Natural killer cell (primary cell): ENCODE measurements at places on chromosomes 5 and 9.

- DNase-seq = no peak
Observed at GRCh38 chr5:155696362-155696761, 630.6 kb upstream of the SGCD start.

DNA sequence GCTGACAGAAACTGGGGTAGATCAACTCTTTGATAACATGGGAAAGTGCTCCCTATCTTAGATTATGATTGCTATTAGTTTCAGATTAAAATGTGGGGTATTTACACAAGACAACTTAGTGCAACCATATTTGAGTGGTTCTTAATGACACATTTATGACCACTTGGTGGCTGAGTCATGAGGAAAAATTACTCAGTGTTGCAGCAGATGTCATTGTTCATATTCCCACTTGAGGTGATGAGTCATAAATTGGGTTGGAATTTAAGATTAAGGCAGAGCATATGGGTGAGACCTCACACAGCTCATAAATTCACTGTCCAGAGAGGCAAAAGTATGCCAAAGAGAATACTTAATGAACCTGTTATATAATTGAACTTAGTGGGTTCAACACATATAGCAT lies 408.3 kb downstream of the DMRT2 start:
- DNase-seq = no peak

GRCh38 chr5:50301756-50302155 lies 139.3 kb downstream of the EMB start:
- no peak for DNase-seq

GRCh38 chr5:30867711-30868110 lies 325.8 kb upstream of the CDH6 start:
- DNase-seq = no peak

DNA sequence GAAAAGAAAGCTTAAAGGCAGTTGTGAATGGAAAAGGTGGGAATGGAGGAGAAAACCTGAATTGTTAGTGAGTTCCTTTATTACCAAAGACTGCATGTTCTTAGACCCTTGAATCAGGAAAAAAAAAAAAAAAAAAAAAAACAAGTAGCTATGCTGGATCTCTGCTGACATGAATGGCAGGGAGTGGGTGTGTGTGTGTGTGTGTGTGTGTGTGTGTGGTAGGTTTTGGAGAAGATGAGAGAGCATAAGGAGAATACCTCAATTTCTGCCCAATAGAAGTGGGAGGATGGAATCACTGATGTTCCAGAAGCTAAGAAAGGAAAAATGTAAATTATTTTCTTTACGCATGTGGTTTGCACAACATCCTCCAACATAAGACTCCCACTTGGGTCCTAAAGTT lies 25.5 kb upstream of the NR4A3 start:
- no peak for DNase-seq

DNA sequence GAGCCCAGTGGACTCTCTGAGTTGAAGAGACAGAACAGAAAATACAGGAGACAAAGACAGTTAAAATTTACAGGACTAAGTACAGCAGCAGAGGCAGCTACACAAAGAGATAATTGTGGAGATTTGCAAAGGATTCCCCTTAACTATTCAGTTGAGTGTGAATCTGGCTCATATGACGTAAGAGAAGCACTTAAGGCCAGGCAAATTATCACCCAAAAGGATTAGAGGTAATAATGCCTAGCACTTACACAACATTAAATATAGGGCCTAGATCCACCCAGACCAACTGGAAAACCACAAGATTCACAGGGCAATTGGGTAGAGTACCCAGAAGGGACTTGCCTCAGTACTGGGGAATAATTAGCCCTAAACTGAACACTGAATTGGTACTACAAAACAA lies 41.3 kb downstream of the ADAMTS6 start:
- DNase-seq = no peak

GRCh38 chr5:152437866-152438265 lies 32.8 kb upstream of the NMUR2 start:
- no peak for DNase-seq

GRCh38 chr9:137825324-137825989 lies 52.1 kb upstream of the CACNA1B start:
- DNase-seq = no peak

- no peak for DNase-seq
Observed at GRCh38 chr5:76038212-76038611, 45.0 kb upstream of the SV2C start.

DNA sequence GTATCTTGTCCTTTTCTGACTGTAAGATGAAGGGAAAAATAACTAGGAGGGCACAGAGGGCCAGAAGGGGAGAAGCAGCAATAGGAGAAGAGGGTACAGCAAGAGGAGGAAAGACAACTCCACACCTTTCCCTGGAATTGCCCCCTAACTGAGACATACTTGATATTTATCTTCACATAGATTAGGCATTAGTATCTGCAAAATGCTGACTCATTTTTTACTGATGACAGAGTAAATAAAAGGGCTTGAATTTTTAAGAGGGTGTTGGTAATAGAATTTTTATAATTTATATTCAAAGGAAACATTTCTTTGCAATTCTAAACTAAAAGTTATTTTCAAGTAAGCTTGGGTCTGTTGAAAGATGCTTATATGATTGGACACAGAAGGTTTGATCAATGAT lies 86.8 kb upstream of the PRRC1 start:
- no peak for DNase-seq

GRCh38 chr9:120724757-120725400 lies 10.6 kb upstream of the MEGF9 start:
- DNase-seq = no peak

DNA sequence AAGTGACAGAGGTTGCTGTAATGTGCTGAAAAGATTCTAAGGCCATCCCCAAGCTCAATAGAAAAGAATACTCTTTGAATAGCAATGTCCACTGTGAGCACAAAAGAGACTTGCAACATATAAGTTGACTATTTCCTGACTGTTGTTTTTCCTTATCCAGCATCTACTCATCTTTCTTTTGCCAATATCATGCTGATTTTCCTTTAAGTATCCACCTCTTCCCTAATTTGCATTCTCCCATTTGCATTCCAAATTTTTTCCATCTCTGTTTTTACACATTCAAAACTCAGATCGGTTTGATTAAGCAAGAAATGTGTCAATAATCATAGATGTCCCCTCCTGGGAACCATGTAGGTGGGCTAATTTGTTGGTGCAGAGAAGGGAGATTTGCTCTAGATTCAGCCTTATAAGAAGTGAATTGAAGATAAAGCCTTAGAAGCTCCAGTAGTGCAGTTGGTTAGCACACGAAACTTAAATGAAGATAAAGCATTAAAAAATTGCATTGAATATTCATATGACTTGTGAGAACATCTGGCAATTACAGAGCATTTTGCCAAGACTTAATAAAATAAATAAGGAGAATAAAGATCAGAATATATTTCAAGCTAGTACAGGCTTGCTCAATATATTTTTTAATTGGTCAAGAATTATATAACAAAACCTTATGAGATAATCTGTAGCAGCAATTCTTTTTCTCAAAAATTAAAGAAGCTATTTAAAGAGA lies 267.6 kb downstream of the TMEM167A start:
- DNase-seq = no peak

DNA sequence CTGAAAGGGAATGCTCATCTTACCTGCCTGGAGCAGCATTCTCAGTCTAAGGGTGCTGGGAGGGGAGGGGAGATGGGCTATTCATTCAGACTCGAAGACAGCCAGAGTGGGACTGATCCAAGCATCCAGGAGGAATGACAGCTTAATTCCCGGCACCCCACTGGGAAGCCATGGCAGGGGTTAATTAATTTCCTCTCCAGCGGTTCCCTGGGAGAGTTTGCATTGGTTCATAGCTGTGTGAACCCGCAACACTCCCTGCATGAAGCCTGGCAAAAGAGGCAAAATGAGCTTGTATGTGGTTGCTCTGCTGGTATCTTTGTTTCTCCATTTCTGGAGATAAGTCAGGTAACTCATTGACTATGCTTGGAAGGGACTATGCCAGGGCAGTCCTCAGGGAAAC lies 401.0 kb upstream of the SLC24A2 start:
- no peak for DNase-seq
